ENCODE measurements at places on chromosomes 2 and 18. TPM values are rescaled to one million over a fixed set of nuclear protein-coding genes. Genes with fewer than 3 reads are reported as not detected.

GRCh38 chr2:153870308-153870707 lies 1.4 kb upstream of the GALNT13 start:
- H3K27me3 ChIP-seq, result no peaks in the 10 kb centered on the region
- no peaks in the 10 kb centered on the region for H3K4me1 ChIP-seq
- DNase-seq, result no peak
- no peak overlapping the region for H3K27ac ChIP-seq

GRCh38 chr2:64437883-64438282 lies 16.1 kb upstream of the LGALSL start:
- no peaks in the 10 kb centered on the region for H3K36me3 ChIP-seq
- H3K4me3 ChIP-seq, result no peak overlapping the region
- no peak for DNase-seq
- no peaks in the 10 kb centered on the region for H3K27me3 ChIP-seq

DNA sequence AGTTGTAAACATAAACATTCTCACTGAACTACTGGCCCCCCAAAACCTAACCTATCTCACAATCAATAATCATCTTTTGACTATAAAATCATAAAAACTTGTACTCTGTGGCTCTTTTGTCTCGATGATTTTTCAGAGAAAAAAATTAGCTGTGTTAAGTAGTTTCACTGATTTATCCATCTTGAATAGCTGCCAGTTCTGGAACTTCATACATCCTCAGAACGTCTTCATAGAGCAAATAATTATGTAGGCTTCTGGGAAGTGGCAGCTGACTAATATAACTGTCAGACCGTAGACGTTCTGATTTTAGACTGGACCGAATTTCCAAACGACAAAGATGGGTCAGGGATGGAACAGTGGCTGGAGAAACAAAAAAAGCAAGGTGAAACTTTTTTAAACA lies 97.3 kb upstream of the CHAC2 start:
- no peak for DNase-seq
- H3K4me1 ChIP-seq, result no peaks in the 10 kb centered on the region
- no peak overlapping the region for H3K4me3 ChIP-seq

The IL1RL2 gene
- total RNA-seq, result 0.54 TPM

The ICOS gene
- 0.49 TPM for total RNA-seq

The TLX2 gene
- total RNA-seq, result not detected

The SNORC gene
- total RNA-seq, result 2.5 TPM
